ENCODE measurements at places on chromosomes 7 and 10.
A peak's percentile ranks its signal among the peaks of the same experiment; 100 is the strongest.

DNA sequence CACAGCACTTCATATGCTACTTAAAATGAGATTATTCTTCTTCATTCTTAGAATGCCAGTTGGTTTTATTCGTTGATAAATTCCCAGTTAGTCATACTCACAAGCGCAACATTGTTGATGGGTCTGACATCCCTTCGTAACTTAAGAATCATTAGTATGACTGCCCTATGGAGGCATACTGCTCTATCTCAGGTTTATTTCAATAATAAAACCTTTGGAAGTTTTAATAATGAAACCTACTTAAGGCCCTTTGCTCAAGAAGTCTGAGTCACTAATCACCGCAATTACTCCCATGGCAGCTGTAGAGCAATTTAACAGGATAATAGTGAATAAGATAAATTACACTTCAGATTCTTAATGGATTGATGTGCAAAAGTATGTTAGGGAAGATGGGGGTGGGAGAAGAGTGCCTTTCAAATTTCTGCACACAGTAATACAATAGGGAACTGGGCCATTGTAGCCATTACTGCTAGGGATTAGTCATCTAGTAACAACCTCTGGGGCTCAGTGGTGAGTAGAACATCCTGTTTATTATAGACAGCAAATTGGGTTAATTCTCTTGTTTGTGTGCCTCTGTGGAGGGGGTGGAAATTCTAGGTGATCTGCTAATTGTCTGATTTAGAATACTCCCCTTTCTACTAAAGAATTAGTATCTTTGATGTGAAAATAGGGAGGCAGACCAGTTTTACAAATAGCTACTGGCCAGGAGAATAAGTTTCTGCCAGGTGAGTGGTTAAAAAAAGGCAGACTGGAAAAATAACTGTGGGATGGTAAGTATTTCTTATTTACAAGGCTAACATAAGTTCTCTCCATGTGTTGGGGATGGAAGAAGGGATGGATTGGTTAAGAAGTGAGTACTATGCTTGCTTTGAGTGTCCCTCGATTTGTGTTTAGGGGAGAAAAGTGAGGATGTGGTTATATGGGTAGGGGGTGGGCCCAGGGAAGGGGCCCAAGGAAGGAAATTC, 74.5 kb upstream of the VKORC1L1 start:
- peak; percentile 43 for DNase-seq

DNA sequence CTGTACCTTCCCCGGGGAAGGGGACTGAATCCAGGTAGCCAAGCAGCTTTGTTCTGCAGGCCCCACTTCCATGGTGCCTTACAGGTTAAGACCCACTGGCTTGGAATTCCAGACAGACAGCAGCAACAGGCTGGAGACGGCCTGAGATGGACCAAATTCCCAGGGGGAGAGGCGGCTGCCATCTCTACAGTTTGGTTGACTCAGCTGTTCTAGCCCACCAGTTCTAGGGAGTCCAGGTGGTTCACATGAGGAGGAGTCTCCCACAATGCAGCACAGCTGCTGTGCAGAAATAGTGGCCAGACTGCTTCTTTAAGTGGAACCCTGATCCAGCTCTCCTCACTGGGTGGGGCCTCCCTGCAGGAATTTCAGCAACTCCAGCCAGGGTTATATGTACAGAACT, 74.1 kb downstream of the C10orf67 start:
- DNase-seq, result no peak

- DNase-seq, result no peak
These were observed 562 bp downstream of the TMEM243 start for GRCh38 chr7:87218796-87219544.

- no peak for DNase-seq
These were observed 35.0 kb downstream of the UNC5B start for GRCh38 chr10:71247414-71247705.

GRCh38 chr7:103346396-103346795, 1.0 kb upstream of the PSMC2 start:
- no peak for DNase-seq

- no peak for DNase-seq
These were observed 166.9 kb upstream of the PRSS1 start for GRCh38 chr7:142582351-142582750.

GRCh38 chr10:78458983-78459638, 425.4 kb downstream of the RPS24 start:
- DNase-seq, result peak; percentile 78

DNA sequence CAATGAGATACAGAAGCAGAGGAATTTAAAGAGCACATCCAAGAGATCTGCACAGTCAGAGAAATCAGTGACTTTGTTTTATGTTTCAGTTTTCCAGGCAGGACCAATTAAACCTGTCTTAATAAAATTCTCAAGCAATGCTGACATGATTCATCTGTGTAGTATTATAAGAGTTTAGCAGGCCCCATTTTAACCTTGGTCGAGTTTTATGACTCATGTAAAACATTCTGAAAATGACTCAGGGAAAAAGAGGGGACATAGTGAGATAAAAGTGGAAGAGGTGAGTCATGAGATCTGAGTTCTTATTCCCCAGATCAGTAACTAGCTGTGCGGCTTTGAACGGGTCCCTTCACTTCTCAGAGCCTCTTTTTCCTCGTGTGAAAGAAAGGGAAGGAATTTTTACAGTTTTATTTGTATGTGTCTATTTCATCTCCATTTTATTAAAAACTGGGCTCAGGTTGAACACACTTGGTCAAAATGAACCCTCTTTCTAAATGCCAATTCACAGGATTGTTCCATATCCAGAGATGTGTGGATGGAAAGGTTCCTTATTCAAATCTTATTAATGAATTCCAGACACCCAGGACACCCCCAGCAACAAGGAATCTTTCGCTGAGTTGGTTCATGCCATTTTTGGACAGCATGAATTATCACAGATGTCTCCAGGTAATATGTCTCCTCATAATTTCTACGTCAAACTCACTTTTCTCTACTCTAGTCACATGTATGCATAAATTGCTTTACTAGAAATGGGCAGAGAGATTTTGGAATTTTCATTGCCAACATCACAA, 143.2 kb downstream of the JAZF1 start:
- peak; percentile 88 for DNase-seq

DNA sequence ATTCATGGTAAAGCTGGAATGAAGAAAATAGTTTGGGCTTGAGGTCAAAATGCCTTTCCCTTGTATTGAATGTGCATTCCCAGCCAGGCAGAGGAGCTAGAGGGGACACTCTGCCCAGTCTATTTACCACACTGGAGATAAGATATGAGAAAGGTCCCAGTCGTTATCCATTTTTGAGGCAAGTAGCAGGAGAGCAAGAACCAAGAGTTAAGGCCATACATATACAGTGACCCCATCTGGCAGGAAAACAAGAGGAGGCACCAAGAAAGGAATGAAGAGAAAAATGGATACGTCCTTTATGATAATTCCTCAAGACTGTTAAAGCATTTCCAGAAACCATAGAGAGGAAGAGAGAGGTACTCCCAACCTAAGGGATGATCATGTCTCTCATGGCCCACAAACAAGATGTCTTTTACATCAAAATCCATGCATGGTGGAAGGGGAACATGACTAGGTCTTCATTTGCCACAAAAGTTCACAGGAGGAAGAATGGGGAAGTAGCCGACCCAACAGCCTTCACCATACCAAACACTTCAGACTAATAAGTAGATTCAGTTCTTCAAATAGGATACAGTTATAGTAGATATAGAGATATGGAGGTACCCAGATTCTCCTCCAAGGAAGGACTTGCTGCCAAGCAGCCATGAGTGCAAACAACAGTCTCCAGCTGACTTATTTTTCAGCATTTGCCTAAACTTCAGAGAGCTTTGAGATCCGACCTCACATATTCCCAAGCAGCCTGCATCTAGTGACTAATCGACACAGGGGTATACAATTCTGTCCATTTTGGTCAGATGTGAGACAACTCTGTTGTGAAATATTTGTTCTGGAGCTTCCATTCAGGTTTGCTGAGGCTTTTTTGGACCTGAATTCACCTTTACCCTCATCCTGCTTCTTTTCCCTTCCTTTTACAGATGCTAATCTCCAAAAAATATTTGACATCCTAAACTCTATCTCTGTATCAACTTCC, 61.1 kb upstream of the CCDC71L start:
- no peak for DNase-seq

- peak; percentile 92 for DNase-seq
These were observed 1.3 kb downstream of the OR2F2 start for GRCh38 chr7:143936087-143937009.

GRCh38 chr10:52351914-52352330, 37.8 kb downstream of the DKK1 start:
- DNase-seq, result peak; percentile 36

DNA sequence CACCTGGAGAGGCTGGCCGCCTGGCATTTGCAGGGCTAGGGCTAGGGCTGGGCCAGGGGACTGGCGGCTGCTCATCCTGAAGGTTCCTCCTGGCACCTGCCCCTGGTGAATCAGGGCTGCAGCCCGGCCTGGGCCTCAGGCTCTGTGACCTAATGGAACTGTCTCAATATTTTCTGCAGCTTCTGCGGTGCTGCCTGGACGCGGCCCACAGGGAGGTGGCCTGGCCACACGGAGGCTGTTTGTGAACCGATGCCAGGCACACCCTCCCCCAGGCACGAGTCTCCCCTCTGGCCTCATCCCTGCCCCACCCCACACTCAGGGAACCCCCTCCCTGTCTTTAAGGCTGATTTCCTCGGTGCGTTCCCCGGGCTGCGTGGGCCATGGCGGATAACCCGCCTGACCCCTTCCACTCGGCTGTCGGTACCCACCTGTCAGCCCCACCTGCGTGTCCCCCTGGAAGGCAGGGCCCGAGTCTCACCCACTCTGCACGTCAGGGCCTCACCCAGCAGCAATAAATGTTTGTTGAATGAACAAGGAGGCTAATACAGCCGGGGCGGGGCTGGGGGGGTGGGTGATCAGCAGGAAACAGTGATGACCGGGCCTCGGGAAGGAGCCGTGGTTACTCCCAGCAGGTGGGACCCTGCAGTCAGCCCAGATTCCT, 54.5 kb upstream of the DNAJB6 start:
- no peak for DNase-seq

GRCh38 chr10:113091920-113092319, 141.9 kb downstream of the TCF7L2 start:
- DNase-seq, result no peak

GRCh38 chr7:68984306-68984705, 614.0 kb upstream of the AUTS2 start:
- no peak for DNase-seq

GRCh38 chr10:84375011-84375410, 46.6 kb downstream of the CCSER2 start:
- peak; percentile 51 for DNase-seq

DNA sequence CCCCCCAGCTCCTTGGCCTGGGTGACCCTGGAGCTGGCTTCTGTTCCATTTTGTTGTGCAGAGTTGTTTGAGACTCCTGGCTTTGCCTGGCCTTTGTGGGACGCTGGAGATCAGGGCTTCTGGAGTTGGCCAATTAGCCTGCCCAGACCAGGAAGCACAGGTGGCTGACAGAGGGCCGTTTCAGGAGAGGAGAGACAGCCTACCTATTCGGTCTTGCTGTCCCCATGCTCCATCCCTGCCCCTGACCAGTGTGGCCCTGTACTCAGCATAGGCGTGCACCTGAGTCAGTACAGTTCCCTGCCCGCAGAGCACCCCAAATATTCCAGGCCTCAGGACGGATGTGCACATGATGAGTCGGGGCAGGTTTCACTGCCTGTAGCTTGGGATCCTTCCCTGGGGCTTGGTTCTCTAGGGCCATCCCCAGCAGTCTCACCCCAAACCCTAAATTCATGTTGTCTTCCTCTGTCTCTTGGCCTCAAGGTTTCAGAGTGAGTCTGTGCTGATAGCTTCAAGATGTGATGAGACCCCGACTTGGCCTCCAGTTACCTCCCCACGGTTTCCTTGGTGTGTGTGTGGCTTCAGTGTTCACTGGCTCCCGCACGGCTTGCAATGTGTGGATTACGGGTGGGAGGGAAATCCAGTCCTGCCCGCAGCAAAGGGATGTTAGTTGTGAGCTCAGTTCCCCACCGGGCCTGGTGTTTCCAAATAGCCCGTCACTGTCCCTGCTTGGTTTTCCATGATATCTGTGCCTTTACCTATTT, 44.7 kb downstream of the HTRA1 start:
- no peak for DNase-seq

GRCh38 chr10:20492447-20492846, 404.7 kb downstream of the NEBL start:
- no peak for DNase-seq

GRCh38 chr10:108582387-108582786, 1340.9 kb downstream of the XPNPEP1 start:
- DNase-seq, result peak; percentile 11

GRCh38 chr10:132606536-132607316, 69.1 kb downstream of the INPP5A start:
- peak; percentile 41 for DNase-seq

GRCh38 chr7:102120666-102121195, 165.9 kb upstream of the SH2B2 start:
- DNase-seq, result no peak

- DNase-seq, result no peak
These were observed 188.1 kb upstream of the TMEM72 start for GRCh38 chr10:44723082-44723481.

- no peak for DNase-seq
These were observed 14.6 kb upstream of the PDSS1 start for GRCh38 chr10:26682931-26683330.
